ENCODE measurements at places on chromosomes 2 and 18.

DNA sequence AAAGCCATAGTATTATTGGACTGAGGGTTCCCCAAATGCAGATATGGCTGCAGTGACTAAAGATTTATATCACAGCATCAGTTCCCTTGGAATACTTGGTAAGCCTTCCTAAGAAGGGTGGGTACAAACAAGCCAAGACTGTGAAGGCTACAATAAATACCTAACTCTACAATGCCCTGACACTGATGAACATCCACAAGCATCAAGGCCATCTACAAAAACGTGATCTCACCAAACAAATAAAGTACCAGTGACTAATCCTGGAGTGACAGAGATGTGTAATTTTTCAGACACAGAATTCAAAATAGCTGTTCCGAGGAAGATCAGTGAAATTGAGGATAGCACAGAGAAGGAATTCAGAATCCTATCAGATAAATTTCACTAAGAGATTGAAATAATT lies 254.5 kb downstream of the PARD3B start:
- DNase-seq: no peak

DNA sequence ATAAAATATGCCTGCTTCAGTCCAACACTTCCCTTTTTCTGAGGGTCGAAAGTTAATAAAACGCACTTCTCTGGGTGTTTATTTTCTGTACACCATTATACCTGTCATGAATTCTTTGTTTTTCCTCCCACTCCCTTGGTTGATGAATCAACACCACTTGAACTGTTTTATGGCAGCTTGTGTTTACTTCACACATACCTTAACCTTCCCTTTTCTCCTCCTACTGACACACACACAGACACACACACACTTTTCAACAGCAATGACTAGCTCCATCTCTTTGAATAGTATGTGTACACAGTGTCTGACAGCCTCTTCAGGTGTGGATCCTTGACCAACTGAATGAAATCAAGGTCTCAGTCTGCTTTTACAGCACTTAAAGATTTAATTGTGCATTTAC lies 91.3 kb downstream of the SATB2 start:
- no peak for DNase-seq

DNA sequence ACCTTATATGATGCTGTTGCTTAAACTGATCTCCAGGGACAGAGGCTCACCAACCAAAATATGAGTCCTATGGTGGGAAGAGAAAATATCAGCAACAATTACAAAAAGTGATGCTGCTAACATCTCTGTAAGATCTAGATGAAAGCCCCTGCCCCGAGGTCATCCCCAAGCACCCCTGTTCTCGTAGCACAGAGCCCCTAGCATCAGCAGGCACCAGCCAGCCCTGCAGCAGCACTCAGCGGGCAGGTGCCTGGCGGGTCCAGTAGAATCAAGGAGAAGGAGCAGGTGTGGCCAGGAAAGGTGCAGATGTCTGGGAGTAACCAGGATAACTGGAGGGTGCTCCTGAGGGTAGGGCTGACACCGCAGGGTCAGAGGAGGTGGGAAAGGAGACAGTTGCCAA lies 474.2 kb upstream of the MYT1L start:
- DNase-seq: no peak

- no peak for DNase-seq
Measured at GRCh38 chr18:72768681-72769229, 99.0 kb downstream of the NETO1 start.

DNA sequence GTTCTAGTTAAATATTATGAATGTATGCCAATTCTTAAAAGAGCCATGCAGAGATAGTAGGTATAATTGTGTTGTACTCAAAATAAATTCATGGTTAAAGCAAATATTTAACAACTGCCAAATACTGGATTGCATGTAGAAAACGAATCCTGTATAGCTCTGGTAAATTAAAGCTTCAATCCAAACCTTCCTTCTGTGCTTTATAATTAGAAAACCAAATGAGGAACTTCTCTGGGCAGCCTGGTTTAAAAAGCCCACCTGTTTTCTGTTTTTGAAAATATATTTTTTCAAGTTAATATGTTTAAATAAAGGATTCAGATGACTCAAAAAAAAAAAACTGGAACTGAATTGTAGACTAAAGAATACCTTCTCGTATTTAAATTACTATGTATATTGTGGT lies 48.3 kb upstream of the ITGA4 start:
- no peak for DNase-seq

DNA sequence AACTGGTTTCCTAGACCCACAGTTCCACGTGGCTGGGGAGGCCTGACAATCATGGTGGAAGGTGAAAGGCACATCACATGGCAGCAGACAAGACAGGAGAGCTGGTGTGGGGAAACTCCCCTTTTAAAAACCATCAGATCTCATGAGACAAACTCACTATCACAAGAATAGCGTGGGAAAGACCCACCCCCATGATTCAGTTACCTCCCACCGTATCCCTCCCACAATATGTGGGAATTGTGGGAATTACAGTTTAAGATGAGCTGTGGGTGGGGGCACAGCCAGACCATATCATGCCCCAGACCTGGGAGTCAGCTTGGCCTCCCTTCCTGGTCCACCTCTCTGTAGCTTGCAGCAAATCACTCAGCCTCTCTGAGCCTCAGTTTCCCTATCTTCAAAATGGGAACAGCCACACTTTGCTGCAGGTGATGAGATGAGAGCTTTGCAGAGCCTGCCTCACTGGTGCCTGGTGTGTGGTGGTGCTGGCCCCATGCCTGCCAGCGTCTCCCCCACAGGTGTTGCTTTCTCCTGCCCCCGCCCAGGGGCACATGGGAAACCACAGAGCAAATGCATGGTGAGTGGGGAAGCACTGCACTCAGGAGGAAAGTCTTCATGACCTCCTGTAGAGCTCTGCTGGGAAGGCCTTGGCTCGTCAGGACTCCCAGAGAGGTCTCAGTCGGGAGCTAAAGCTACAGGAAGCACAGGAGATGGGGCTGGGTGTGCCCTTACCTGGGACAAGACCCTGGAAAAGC lies 31.1 kb downstream of the GREB1 start:
- no peak for DNase-seq

GRCh38 chr2:203451689-203452088 lies 83.4 kb downstream of the RAPH1 start:
- DNase-seq: no peak

DNA sequence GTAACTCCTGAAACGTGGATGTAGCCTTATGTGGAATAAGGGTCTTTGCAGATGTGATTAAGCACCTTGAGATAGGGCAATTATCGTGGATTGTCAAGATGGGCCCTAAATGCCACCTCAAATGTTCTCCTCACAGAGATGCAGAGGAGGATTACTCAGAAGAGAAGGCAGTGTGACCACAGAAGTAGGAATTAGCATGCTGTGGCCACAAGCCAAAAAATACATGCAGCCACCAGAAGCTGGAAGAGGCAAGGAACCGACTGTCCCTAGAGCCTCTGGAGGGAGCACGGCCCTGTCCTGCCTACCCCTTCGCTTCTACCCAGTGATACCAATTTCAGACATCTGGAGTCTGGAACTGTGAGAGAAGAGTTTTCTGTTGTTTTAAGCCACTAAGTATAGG lies 47.3 kb upstream of the MGAT5 start:
- no peak for DNase-seq

GRCh38 chr2:104599787-104600510 lies 254.0 kb upstream of the POU3F3 start:
- no peak for DNase-seq

DNA sequence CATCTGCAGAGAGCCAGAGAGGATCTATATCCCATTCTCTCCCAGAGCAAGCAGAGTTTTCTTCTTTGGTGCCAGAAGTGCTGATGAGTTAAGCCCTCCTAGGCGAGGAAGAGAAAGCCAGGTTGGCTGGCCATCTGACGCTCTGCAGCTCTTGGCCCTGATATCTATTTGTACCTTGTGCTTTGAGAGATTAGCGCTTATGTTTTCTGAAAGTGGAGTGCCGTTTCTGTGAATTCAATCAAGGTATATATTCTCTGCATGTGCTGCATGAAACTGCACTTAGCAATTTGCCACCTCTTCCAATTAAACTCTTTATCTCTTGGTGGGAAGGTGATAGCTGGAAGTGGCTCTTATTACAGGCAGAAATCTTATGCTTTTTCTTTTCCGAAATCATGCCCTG lies 177.5 kb downstream of the LPIN1 start:
- no peak for DNase-seq

GRCh38 chr2:84702941-84703340 lies 177.9 kb downstream of the TRABD2A start:
- DNase-seq: no peak

DNA sequence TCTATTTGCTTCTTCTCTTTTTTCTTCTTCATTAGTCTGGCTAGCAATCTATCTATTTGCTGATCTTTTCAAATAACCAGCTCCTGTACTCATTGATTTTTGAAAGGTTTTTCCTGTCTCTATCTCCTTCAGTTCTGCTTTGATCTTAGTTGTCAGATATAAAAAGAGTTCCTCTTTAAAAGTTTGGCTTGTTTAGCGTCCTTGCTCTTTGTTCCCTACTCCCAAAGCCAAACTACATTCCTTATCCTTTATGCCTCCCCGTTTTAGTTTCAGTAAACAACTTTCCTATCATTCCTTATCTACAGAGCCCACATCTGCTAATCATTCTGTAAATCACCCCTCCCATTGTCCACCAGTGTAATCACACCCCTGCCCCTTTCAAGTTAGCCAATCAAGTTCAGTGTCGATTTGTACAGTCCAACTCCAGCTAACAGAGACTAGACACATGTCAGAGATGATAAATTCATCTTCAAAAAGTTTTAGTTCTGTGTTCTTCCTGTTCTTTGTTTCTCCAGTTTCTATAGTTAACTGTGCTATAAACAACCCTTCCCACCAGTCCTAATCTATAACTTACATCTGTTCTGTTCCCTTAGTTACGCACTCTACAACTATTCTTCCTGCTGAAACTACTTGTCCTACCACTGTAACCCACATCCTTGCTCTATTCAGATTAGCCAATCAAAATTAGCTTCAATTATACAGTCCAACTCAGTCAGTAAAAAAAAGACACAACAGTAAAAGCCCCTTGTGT lies 44.4 kb downstream of the TFPI start:
- no peak for DNase-seq

DNA sequence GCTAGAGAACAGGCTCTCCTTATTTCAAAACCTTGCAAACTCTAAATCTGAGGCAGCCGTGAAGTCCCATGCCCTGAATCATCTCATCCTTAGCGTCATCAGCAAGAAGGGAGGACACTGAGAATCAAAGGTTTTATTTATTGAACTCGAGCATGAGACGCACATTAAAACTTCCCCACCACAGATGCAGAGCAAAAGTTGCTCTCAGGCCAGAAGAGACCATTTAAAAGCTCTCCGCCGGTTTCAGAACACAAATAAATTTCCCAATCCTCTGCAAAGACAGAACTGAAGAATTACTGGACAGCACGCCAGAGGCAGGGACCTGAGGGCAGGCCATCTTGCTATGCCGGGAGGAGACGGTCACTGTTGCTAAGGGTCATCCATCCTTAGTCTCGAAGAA lies 1.3 kb downstream of the AMMECR1L start:
- no peak for DNase-seq

- DNase-seq: peak; percentile 15
Measured at GRCh38 chr2:241217320-241218031, 29.0 kb downstream of the ANO7 start.

GRCh38 chr18:5997361-5997760 lies 102.0 kb upstream of the TMEM200C start:
- DNase-seq: no peak

GRCh38 chr18:32445846-32446245 lies 24.8 kb downstream of the GAREM1 start:
- DNase-seq: no peak

DNA sequence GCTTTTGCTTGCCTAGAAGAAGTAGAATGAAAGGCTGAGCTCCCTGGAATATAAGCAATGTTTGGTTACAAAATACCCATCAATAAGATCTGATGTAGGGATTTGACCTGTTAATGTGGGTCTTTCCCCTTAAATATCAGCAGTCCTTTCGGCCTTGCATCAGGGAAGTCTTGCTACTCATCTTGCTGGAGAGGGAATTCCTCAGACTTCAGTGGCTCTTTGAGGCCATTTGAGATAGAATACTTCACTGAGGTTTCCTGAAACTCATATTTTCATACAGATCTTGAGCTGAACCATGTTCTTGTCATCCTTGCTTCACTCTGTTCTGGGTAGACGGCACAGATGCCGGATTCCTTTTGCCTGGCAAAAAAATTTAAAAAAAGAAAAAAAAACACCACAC lies 3.9 kb downstream of the TWIST2 start:
- DNase-seq: no peak
